ENCODE measurements at places on chromosomes 11 and 22.

DNA sequence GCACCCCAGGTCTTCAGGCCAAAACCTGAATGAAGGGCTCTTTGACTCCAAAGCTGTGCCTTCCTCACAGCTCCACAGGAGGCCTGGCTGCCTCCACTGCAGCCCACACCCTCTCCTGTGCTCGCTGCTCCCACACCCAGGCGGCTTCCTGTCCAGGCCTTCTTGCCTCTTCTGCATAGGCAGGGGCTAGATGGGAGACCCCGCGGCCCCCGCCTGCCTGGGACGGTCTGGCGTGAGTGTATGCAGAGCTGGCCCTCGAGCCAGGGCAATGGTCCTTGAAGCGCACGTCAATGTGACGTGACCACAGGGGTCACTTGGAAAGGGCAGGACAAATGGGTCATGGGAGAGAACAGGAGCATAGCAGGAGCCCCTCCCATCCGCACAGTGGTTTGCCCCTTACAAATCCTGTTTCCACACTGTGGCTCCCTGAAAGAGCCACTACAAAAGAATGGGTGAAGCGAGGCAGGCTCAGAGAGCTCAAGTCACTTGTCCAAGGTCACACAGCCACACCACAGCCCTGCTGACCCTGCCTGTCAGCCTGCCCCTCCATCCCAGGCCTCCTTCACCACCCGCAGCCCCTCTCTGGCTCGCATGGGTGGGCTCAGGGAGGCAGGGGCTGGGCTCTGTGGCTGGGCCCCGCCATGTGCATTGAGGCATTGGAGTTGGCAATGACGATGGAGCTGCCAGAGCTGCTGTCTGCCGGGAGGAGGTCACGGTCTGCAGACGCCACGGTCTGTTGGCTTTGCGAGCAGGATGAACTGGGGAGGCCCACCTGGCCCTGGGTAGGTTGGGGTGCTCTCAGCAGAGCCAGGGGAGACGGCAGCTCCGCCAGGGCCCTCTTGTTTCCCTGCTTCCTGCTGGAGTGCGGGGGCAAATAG, 71.2 kb upstream of the WNT11 start:
- no peak for DNase-seq

GRCh38 chr11:73239111-73239521, 21.0 kb downstream of the P2RY2 start:
- no peak for DNase-seq

DNA sequence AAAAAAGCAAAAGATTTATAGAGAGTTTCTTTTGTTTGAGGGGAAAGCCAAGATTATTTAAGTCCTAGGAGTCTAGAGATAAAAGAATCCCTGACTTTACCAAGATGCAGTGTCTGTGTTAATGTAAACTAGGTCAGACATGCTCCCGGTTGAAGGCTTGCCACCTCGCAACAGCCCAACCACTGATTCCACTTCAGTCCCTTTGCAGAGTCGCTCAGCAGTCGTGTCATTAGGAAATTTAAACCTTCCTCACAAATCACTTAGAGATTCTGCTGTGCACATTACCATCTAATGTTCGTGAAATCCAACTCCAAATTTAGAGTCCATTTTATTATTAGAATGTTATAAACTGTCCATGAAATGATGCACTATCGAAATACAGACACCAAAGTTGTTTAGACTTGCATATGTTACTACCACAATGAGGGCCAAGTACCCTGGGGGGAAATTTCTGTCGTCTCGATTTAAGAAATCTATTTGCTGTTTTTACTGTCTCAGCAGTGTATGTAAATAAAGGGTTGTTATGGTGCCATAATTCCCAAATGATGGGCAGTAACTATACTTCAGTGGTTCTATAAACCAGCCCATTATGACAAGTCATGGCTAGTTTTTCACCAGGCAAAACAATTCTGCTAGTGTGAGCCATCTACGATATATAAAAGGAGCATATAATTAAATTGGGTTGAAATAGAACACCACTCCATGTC, 101.4 kb upstream of the MTNR1B start:
- DNase-seq: no peak

- DNase-seq: no peak
Observed at GRCh38 chr11:62069374-62069773, 54.4 kb upstream of the INCENP start.

GRCh38 chr11:68533945-68534344, 73.4 kb downstream of the PPP6R3 start:
- no peak for DNase-seq

DNA sequence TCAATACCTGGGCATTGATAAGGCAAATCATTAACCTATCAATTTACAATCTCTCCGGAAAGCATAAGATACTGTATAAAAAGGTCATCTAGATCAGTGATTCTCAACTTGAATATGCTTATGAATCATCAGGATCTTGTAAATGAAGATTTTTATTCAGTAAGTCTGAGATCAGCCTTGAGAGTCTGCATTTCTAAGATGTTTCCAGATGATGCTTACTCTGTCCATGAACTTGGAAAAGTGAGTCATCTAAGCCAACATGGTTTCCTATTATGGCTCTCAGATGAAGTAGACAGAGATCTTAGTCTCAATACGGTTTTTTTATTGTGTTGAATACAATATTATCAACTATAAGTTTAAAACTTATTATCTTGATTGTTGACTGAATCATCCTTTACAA, 226.4 kb upstream of the KIRREL3 start:
- DNase-seq: no peak

DNA sequence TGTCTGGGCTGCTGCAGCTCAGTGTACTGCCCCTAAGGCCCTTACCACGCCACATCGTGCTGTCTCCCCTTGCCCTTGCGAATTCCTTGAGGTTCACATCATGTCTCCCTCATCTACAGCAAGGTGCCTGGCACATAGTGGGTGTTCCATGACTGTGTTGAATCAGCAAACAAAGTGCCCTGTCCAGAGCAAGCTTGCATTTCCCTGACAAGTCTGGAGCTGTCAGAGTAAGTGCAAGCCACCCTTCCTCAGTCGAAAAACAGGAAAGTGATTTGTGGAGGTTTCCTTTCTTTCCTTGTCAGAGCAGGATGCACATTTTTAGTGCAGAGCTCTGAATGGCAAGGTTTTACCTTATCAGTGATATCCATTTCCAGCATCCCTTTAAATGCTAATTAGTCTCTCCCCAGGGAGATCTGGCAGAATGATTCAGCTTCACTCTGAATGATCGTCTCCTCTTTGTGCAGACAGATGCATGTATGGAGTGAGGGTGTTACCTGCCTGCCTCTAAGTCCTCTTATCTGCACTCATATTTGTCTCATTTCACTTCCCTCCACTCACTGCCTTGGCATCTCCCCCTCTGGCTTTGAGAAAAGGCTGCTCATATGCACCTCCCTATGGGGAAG, 331.2 kb downstream of the TMEM135 start:
- DNase-seq: no peak

- no peak for DNase-seq
Observed at GRCh38 chr11:1928470-1928890, 9.0 kb downstream of the TNNT3 start.

DNA sequence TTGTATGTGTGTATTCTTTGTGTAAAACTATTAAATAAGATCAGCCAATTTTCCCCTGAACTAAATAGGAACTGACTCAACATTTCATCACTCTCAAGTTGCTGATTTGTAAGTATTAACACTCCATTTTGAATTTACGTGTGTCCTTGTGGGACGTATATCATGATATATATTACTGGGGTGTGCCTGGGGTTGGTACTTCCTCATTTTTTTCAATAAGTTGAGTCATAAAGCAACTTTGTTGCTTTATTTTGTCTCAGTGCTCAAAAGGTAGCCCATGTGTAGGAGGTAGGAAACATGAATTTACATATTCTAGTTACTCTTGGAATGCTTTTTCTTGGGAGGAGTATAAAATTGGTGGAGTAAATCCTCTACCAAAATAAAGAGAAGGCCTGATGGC, 193.9 kb upstream of the RAG2 start:
- DNase-seq: no peak

DNA sequence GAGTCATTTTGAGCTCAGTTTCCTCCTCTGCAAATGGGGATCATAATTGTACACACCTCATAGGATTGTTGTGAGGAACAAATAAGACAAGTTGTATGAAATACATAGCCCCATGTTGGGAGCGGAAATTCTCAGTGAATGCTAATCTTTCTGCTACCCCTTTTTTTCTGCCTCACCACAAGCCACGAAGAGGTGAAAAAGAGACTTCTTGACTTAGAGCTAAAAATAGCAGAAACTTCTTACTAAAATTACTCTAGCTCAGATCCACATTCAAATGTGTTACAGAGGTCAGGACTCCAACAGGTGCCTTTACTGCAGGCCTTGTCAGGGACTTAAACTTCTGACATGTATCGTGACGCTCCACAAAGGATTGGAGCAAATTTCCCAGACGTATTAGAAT, 128.5 kb downstream of the MIAT start:
- no peak for DNase-seq

DNA sequence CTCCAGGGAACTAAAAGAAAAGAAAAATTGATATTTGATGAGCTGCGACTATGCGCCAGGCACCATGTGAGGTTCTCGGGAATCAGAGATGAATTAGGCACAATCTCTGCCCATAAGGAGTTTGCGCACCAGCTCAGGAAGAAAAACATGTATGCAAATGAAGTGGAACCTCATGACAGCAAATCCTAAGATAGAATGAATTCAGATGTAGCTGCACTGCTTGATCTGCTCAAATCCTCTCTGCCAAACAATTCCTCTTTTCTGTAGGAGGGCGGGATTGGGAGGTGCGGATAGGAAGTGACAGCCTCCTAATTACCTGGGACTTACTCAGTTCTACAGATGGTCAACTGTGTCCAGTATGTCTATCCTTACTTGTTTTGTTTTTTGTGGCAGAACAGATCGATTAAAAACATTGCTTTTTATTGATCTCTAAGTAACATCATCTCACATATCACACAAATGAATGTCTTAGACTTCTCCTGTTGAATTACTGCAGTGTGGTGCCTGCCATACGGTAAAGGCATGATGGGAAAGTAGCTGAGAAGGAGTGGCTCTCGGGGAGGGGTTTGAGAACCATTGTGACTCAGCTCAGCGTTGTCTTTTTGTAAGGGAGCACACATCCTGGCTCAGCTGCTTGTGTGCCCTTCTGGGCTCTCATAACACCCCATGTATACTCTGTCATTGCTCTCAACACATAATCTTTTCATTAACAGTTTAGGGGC, 13.9 kb downstream of the CRTAM start:
- no peak for DNase-seq

DNA sequence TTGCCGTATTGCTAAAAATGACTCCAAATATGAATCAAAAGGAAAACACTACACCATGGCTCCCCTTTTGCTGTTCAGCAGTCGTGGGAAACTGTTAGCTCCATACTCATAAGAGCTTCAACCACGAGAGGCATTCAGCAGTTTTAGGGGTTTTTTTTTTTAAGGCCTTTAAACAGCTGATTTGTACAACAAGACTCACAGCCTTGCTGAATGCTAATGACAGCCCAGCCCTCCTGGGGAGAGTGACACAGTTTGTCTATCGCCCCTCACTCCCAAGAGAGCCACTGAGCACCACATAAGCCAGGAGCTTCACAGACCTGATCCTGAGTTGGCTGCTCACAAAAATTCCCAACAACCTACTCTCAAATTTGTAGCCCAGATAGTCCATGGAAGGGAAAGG, 32.4 kb downstream of the GALNT18 start:
- DNase-seq: no peak

- no peak for DNase-seq
Observed at GRCh38 chr11:15985127-15985859, 371.1 kb downstream of the SOX6 start.

- no peak for DNase-seq
Observed at GRCh38 chr11:44615913-44616791, 50.7 kb downstream of the CD82 start.

DNA sequence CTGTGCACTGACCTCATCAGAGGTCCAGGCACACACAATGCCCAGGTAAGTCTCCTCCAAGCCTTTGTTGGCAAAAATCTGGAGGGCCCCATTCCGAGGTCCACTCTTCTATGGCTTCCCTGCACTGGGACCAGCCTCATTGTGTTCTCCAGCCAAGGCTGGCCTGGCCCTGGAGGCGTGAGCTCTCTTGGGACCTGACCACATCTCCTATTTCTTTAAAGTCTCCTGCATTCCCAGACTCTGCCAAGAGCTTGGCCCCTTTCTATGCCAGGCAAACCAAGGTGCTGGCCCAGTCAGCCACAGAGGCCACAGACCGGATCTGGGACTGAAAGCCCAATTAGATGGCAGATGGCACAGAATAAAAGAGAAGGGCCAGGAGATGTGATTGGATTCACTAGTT, 55.1 kb downstream of the C11orf58 start:
- no peak for DNase-seq

GRCh38 chr11:100774859-100775258, 87.8 kb downstream of the ARHGAP42 start:
- no peak for DNase-seq

DNA sequence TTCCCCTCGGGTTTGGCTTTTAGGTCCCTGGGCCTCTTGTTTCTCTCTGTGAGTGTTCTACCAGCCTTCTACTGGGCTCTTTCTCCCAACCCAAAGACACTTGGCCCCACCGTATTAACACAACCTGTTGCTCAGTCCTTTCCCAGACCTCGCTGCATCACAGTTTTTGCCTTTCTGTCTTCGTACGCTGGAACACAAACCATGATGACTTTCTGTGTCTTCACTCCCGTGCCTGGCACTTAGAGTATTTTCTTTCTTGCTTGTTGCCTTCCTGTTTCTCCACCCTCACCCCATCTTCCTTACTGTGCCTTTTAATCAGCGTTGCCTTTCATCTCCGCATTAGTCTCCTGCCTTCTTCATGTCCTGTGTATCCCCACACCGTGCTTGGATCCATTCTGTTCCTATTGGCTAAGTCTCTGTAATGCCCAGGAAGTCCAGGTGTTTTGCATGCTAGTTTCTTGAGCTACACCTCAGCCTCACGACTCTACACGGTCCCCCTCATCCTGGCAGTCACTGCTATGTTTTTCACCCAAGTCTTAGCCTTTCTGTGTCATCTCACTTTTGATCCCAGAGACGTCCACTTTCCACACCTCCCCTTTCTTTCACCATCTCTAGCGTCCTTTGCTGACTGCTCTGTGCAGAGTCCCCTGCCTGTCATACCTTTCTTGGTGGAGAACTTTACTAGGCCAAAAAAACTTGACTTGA, 1.6 kb downstream of the MARK2 start:
- DNase-seq: no peak
